ENCODE measurements at places on chromosomes 2 and 18. TPM values are rescaled to one million over a fixed set of nuclear protein-coding genes. Genes with fewer than 3 reads are reported as not detected.
A peak's percentile ranks its signal among the peaks of the same experiment; 100 is the strongest.

Gene NEUROD1
- not detected for total RNA-seq

DNA sequence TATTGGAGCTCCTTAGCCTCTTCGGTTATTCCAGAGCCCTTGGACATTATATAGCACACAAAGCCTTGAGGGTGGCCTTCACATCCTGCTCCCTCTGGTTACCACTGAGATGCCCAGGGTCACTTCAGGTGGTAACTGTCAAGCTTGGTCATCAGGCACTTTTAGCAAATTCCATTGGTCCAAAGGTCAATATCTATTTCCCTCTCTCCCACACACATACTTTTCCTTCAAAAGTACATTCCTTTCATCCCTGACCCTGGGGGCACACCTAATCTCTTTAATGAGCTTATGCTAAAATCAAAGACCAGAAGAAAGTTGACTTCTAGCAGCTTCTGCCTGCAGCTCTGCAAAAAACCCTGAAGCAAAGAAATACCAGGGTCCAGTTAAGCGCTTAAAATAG lies 172.0 kb upstream of the NRP2 start:
- H3K36me3 ChIP-seq, result no peaks in the 10 kb centered on the region
- no peak overlapping the region for H3K4me3 ChIP-seq
- DNase-seq, result no peak
- no peak overlapping the region for H3K27ac ChIP-seq
- H3K27me3 ChIP-seq, result no peaks in the 10 kb centered on the region

DNA sequence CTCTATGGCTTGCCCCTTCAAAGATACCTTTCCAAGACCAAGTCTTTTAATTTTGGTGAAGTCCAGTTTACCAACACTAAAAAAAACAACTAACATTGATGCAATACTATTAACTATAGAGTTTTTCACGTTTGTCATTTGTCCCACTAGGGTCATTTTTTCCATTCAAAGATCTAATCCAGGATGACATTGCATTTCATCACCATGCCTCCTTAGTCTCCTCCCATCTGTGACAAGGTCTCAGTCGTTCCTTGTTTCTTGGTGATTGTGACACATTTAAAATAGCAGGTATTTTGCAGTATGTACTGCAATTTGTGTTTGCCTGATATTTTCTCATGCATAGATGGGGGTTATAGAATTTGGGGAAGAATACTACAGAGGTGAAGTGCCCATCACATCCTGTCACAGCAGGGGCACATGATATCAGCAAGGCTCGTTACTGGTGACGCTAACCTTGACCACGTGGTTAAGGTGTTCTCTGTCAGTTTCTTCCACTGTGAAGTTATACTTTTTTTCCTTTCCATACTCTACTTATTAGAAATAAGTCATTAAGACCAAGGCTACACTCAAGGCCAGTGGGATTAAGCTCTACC lies 799.2 kb upstream of the RAB6C start:
- no peak overlapping the region for H3K4me3 ChIP-seq
- H3K4me1 ChIP-seq, result no peaks in the 10 kb centered on the region
- no peaks in the 10 kb centered on the region for H3K27me3 ChIP-seq
- no peak for DNase-seq
- H3K27ac ChIP-seq, result no peak overlapping the region

GRCh38 chr2:151475071-151475470 lies 65.4 kb downstream of the RIF1 start:
- peaks cover 4% of the 10 kb centered on the region for H3K4me1 ChIP-seq
- peaks cover 8% of the 10 kb centered on the region for H3K36me3 ChIP-seq
- no peaks in the 10 kb centered on the region for H3K27me3 ChIP-seq
- DNase-seq, result no peak

- no peaks in the 10 kb centered on the region for H3K36me3 ChIP-seq
- H3K4me3 ChIP-seq, result no peak overlapping the region
- no peak overlapping the region for H3K27ac ChIP-seq
These were observed 129.5 kb upstream of the ID2 start for GRCh38 chr2:8552293-8552801.

DNA sequence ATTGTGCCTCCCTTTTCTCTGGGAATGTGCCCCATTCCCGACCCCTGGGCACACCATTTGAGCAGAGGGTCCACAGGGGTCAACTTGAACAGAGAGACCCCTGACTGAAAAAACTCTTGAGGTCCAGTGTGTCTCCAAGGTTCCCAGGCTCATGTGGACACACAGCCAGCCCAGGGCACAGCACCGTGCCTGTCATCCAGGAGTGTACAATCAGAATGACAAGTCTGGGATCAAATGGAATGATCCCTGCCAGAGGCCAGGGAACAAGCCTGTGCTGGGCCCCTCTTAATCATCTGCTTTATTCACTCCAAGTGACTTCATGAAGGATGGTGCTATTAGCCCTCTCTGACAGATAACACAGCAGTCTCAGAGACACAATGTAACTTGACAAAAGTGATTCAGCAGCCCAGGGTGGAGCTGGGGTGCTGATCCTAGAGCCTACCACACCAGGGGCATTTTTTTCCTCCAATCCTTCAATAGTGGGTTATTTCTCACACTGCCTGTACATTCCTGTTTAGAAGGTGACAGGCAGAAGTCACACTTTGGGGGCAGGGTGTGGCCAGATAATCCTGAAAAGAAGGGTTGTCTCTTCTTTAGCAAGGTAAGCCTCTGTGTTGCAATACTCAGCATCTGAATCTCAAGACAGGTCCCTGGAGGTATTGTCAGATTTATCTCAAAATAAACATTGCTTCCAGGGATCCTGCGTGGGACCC lies 84.0 kb upstream of the TMEM200C start:
- no peak overlapping the region for H3K27ac ChIP-seq
- H3K27me3 ChIP-seq, result no peaks in the 10 kb centered on the region
- H3K4me1 ChIP-seq, result no peaks in the 10 kb centered on the region
- H3K36me3 ChIP-seq, result no peaks in the 10 kb centered on the region
- DNase-seq, result no peak

GRCh38 chr18:44941516-44941915 lies 260.8 kb downstream of the SETBP1 start:
- no peak for DNase-seq
- H3K4me3 ChIP-seq, result no peak overlapping the region
- H3K27me3 ChIP-seq, result peaks cover 22% of the 10 kb centered on the region
- H3K27ac ChIP-seq, result no peak overlapping the region
- H3K4me1 ChIP-seq, result no peaks in the 10 kb centered on the region

- H3K4me1 ChIP-seq, result peaks cover 26% of the 10 kb centered on the region
- peak overlapping the region; percentile 14 for H3K27ac ChIP-seq
- H3K27me3 ChIP-seq, result peaks cover 4% of the 10 kb centered on the region
- H3K4me3 ChIP-seq, result no peak overlapping the region
- no peak for DNase-seq
These were observed 230.1 kb downstream of the ALPK2 start for GRCh38 chr18:58398648-58399398.

Gene SP100
- 246 TPM for total RNA-seq

GRCh38 chr2:236179236-236180075 lies 11.3 kb upstream of the GBX2 start:
- peak overlapping the region; percentile 41 for H3K4me3 ChIP-seq
- H3K27me3 ChIP-seq, result peaks cover 68% of the 10 kb centered on the region
- peaks cover 3% of the 10 kb centered on the region for H3K36me3 ChIP-seq
- DNase-seq, result no peak
- H3K27ac ChIP-seq, result no peak overlapping the region
- H3K4me1 ChIP-seq, result peaks cover 13% of the 10 kb centered on the region

Gene LCT
- 0.10 TPM for total RNA-seq

GRCh38 chr2:85867556-85868292 lies 21.1 kb downstream of the ST3GAL5 start:
- H3K27me3 ChIP-seq, result no peaks in the 10 kb centered on the region
- H3K4me1 ChIP-seq, result peaks cover 41% of the 10 kb centered on the region
- peak overlapping the region; percentile 91 for H3K27ac ChIP-seq
- H3K4me3 ChIP-seq, result no peak overlapping the region
- H3K36me3 ChIP-seq, result peaks cover 2% of the 10 kb centered on the region

GRCh38 chr18:63850020-63850419 lies 37.5 kb upstream of the SERPINB2 start:
- H3K4me1 ChIP-seq, result no peaks in the 10 kb centered on the region
- no peak overlapping the region for H3K27ac ChIP-seq
- DNase-seq, result no peak
- no peaks in the 10 kb centered on the region for H3K36me3 ChIP-seq
- no peak overlapping the region for H3K4me3 ChIP-seq

DNA sequence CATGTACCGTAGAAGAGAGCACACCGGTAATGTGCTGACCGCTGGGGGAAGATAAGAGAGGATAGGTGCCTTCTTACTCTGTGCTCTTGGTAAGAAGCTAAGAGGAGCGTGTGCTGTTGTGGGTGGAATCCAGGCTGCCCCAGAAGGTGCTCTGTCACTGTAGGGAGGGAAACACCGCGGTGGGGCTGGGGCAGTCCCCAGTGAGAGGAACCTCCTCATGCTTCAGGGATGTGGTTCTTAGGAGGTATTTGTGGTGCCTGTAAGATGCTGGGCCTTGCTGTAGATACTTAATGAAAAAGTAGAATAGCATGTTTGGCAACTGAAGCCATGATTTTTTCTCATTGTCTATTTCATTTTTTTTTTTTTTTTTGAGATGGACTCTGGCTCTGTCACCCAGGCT lies 1.1 kb downstream of the COLEC11 start:
- H3K36me3 ChIP-seq, result no peaks in the 10 kb centered on the region
- H3K4me3 ChIP-seq, result no peak overlapping the region
- H3K27ac ChIP-seq, result no peak overlapping the region
- peaks cover 7% of the 10 kb centered on the region for H3K4me1 ChIP-seq
- H3K27me3 ChIP-seq, result peaks cover 24% of the 10 kb centered on the region

GRCh38 chr2:114040826-114041225 lies 150.9 kb downstream of the ACTR3 start:
- no peaks in the 10 kb centered on the region for H3K36me3 ChIP-seq
- no peak overlapping the region for H3K4me3 ChIP-seq
- H3K27me3 ChIP-seq, result peaks cover 9% of the 10 kb centered on the region
- no peak overlapping the region for H3K27ac ChIP-seq
- H3K4me1 ChIP-seq, result no peaks in the 10 kb centered on the region

DNA sequence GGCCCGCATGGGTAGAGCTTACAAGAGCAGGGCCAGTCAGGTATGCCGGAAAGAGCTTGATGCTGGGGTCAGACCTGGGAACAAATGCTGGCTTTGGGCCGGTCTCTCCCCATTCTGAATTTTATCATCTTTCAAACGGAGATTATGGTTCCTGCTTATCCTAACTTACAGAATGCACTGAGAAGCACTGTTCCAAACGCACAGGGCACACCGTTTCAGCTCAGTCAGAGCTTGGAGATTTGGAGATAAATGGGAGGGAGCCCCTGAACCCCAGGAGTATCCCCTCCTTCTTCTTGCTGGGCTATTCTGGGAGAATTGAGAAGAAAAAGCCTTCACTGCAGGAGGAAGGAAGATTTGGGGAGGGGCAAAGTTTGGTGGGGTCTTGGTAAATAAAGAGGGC lies 169.4 kb downstream of the DDX1 start:
- H3K4me1 ChIP-seq, result no peaks in the 10 kb centered on the region
- peaks cover 13% of the 10 kb centered on the region for H3K27me3 ChIP-seq
- no peaks in the 10 kb centered on the region for H3K36me3 ChIP-seq
- no peak overlapping the region for H3K27ac ChIP-seq
- no peak overlapping the region for H3K4me3 ChIP-seq

GRCh38 chr2:157592948-157593347 lies 35.7 kb downstream of the ACVR1C start:
- no peak overlapping the region for H3K27ac ChIP-seq
- no peak for DNase-seq
- H3K4me3 ChIP-seq, result no peak overlapping the region
- no peaks in the 10 kb centered on the region for H3K27me3 ChIP-seq
- no peaks in the 10 kb centered on the region for H3K36me3 ChIP-seq

Gene ITM2C
- 18.6 TPM for total RNA-seq

DNA sequence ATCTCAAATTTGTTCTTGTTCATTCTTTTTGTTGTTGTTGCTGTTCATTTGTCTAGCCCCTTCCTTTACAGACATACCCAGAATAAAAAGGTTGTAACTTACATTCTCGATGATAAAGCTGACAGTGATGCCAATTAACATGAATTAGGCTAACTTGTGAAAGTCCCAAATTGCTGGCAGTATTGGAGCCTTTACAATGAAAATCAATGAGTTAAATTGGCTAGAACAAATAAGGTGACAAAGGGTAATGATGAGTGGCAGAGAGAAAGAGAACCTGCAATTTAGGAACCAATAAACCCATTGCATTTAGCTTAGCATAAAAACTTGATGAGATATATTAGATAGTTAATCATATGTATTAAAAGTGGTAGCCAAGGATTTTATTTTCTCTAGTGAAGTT lies 521.0 kb downstream of the ADCYAP1 start:
- DNase-seq, result no peak
- H3K36me3 ChIP-seq, result no peaks in the 10 kb centered on the region
- no peak overlapping the region for H3K4me3 ChIP-seq
- no peak overlapping the region for H3K27ac ChIP-seq

Gene PSMA8
- total RNA-seq, result 0.52 TPM

DNA sequence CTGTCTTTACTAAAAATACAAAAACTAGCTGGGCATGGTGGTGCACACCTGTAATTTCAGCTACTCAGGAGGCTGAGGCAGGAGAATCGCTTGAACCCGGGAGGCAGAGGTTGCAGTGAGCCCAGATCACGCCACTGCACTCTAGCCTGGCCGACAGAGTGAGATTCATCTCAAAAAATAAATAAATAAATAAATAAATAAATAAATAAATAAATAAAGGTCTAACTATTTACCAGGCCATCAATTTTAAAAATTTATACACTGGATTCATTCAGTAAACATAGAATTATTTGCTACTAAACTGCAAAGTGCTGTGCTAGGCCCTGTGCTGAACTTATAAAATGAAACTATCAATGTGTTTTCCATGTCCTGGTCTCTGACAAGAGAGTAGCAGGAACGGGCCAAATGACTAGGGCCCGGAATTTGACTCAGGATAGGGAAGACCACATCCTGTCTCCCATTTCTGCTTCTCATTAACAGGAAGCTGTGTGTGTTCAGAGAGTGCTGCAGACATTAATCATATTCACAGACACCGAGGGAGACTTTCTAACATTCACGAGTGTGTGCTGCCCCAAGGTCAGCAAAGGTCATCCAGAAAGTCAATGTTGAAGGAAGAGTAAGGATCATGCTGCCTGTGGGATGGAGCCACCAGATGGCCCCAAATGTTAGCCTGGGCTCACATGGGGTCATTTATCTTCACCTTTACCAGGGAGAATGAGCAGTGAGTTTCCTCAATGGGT lies 95.8 kb downstream of the SPP2 start:
- H3K27me3 ChIP-seq, result no peaks in the 10 kb centered on the region
- no peaks in the 10 kb centered on the region for H3K36me3 ChIP-seq
- peak overlapping the region; percentile 76 for H3K4me3 ChIP-seq
- H3K27ac ChIP-seq, result peak overlapping the region; percentile 56
- peaks cover 33% of the 10 kb centered on the region for H3K4me1 ChIP-seq

Measured in T-helper 17 cell (primary cell).